ENCODE measurements at places on chromosomes 6 and 20. TPM values are rescaled to one million over a fixed set of nuclear protein-coding genes. Genes with fewer than 3 reads are reported as not detected.

The TULP1 gene
- 0.09 TPM for total RNA-seq

DNA sequence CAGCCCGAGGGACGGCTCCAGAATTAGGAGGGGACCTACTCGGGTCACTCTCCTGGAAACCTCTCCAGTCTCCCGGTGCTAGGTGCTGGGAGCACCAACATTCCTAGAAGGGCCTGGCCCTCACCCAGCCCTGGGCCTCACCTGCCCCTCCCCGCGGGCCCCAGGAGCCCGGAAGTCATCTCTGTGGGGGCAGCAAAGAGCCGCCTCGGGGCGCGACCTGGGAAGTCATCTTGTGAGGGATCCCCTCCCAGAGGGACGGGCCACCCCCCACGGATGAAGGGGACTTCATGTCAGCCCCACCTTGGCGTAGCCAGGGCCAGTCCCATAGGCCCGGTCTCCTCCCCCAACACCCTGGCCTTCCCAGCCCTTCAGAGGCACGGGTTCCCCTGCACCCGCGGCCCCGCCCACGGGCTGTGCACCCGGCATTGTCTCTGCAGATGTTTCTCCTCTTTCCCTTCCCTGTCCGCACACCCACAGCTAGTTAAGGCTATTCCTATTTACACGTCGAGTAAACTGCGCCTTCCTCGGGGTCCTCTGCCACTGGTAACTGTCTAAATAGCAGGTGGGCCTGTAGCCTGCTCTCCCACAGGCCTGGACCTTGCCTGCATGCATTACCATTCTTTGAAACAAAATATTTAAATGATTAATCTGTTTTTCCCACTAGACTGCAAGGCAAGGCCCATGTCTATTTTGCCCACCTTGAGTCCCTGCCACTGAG lies 896 bp upstream of the RNASET2 start:
- peaks cover 2% of the 10 kb centered on the region for H3K27me3 ChIP-seq
- H3K27ac ChIP-seq: peak overlapping the region; percentile 99
- H3K4me1 ChIP-seq: peaks cover 66% of the 10 kb centered on the region
- no peaks in the 10 kb centered on the region for H3K36me3 ChIP-seq
- peak; percentile 25 for DNase-seq

DNA sequence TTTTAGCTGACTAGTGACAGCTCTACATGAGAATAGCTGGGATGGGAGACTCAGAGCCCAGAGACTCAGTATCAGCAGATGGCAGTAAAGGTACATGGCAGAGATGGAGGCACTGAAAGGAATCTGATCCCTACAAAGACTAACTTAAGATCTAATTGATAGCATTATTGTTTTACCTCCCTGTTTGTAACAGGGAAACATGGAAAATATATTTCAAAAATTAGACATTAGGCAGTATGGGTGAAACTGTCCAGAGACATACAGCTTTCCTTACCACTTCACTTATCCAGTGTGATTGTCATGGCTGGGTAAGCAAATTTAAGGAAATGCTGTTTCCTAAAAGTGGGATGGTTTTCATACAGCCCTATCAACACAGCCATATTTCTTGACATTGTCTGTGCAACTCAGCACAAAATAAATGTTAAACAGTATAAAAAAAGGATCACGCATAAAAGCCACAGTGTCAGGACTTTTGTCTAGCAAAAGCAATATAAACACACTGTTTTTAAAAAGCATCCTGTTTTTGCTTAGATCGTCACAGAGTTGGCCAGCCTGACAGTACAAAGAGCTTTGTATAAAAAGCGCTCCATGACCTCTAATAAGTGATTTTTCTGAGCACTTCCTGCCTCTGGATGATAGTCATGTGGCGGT lies 376.9 kb downstream of the PHF3 start:
- DNase-seq: no peak
- no peaks in the 10 kb centered on the region for H3K36me3 ChIP-seq
- no peaks in the 10 kb centered on the region for H3K4me1 ChIP-seq
- H3K4me3 ChIP-seq: no peak overlapping the region
- H3K27me3 ChIP-seq: no peaks in the 10 kb centered on the region
- no peak overlapping the region for H3K27ac ChIP-seq

The WFDC10B gene
- total RNA-seq: not detected
